ENCODE measurements at places on chromosomes 2 and 18. TPM values are rescaled to one million over a fixed set of nuclear protein-coding genes. Genes with fewer than 3 reads are reported as not detected.
A peak's percentile ranks its signal among the peaks of the same experiment; 100 is the strongest.

- no peaks in the 10 kb centered on the region for H3K36me3 ChIP-seq
- no peak for DNase-seq
- H3K4me1 ChIP-seq, result no peaks in the 10 kb centered on the region
These were observed 17.4 kb downstream of the FBLN7 start for GRCh38 chr2:112155331-112156151.

DNA sequence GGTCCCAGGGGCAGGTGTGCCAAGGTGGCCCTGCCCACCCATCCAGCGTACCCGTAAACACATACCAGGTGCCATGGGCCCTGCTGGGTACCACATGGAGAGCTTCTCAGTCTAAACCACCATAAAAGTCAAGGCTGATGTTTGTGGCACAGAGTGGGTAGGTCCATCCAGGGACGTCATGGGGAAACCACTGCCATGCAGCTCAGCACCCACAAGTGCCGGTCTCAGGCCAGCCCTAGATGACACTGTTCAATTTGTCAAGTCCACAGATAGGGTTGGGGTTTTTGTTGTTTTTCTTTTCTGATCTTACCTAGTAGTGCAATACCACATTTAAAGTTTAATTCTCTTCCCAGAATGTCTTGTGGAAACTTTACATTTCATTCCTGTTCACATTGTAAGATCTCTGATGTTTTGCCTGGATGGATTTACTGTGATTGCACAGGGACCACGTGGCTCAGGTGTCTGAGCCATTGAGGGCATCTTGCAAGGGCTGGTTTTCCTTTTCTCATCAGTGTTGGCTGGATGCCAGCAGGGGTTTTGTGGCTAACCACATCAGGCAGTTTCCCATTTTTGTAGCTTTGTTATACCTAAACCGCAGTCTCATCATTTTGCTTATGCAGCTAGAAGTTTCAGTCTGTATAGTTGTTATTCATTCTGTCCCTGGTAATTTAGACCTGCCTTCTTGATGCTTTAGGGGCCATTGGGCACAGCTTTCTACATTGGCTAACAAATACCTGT lies 64.7 kb downstream of the STK25 start:
- peak; percentile 55 for DNase-seq
- H3K4me3 ChIP-seq, result no peak overlapping the region
- H3K4me1 ChIP-seq, result no peaks in the 10 kb centered on the region
- peaks cover 69% of the 10 kb centered on the region for H3K36me3 ChIP-seq

DNA sequence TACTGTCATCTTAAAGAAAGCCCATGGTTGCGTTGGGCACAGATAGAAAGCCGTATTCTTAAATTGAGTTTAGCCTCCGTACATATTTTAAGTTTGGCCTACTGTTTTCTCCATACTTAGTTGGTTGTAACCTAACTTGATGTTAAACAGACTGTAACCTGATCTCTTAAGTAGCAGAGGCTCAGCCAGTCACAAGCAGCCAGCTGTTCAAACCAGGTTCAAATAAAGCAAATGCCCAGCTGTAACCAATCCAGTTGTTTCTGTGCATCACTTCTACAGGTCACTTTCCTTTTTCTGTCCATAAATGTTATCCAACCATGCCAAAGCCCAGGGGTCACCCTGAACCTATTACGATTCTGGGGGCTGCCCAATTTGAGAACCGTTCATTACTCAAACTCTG lies 10.0 kb upstream of the THADA start:
- no peaks in the 10 kb centered on the region for H3K4me1 ChIP-seq
- H3K4me3 ChIP-seq, result no peak overlapping the region
- no peak for DNase-seq
- H3K36me3 ChIP-seq, result no peaks in the 10 kb centered on the region
- no peaks in the 10 kb centered on the region for H3K27me3 ChIP-seq
- H3K27ac ChIP-seq, result no peak overlapping the region

DNA sequence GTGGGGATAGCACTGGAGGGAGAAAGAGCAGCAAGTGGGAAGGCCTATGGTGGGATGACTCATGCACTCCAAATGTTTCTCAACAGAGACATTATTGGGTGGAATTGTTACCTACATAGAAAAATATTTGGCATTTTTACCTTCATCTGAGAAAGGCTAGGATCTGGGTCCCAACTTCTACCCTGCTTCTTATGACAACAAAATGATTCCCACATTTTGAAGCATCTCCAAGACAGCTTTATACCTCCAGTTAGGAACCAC lies 908.9 kb upstream of the GYPC start:
- no peaks in the 10 kb centered on the region for H3K4me1 ChIP-seq
- no peaks in the 10 kb centered on the region for H3K27me3 ChIP-seq
- H3K27ac ChIP-seq, result no peak overlapping the region
- H3K4me3 ChIP-seq, result no peak overlapping the region

DNA sequence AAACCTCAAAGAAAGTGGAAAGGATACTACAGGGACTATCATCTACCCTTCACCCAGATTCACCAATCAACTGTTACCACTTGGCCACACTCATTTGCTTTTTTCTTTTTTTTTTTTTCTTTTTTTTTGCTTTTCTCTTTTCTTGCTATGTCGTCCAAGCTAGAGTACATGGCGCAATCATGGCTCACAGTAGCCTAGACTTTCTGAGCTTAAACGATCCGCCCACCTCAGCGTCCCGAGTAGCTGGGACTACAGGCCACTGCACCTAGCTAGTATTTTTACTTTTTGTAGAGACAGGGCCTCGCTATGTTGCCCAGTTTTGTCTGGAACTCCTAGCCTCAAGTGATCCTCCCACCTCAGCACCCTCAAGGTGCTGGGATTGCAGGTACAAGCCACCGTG lies 24.0 kb downstream of the BIN1 start:
- peaks cover 3% of the 10 kb centered on the region for H3K4me1 ChIP-seq
- H3K36me3 ChIP-seq, result no peaks in the 10 kb centered on the region
- no peak for DNase-seq
- H3K27ac ChIP-seq, result no peak overlapping the region

- peak; percentile 79 for DNase-seq
- H3K4me3 ChIP-seq, result no peak overlapping the region
- H3K4me1 ChIP-seq, result peaks cover 21% of the 10 kb centered on the region
- H3K27ac ChIP-seq, result no peak overlapping the region
- H3K36me3 ChIP-seq, result no peaks in the 10 kb centered on the region
- no peaks in the 10 kb centered on the region for H3K27me3 ChIP-seq
These were observed 368.7 kb upstream of the ID2 start for GRCh38 chr2:8312861-8313830.

GRCh38 chr2:164430166-164430783 lies 191.0 kb downstream of the GRB14 start:
- peak; percentile 17 for DNase-seq
- no peaks in the 10 kb centered on the region for H3K27me3 ChIP-seq
- H3K36me3 ChIP-seq, result no peaks in the 10 kb centered on the region
- no peaks in the 10 kb centered on the region for H3K4me1 ChIP-seq
- H3K4me3 ChIP-seq, result no peak overlapping the region
- H3K27ac ChIP-seq, result no peak overlapping the region

LONRF2 gene
- polyA plus RNA-seq, result 0.43 TPM

DNA sequence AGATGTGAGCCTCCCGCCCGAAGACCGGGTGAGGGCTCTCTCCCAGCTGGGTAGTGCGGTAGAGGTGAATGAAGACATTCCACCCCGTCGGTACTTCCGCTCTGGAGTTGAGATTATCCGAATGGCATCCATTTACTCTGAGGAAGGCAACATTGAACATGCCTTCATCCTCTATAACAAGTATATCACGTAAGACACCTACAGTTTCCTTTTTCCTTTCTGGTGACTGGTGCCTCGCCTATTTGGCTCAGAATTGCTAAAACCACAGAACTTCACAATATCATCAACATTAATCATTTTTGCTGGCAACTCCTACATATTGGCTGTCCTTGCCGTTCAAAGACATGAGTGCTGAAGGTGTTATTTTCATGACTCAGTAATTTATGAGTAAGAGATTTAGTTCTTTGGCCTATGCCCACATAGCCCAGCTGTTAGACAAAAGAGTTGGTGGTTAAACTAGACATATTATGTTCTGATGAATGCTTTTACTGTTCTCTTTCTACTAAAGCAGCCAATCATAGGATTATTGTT lies 2.2 kb downstream of the STAMBP start:
- H3K4me3 ChIP-seq, result no peak overlapping the region
- H3K4me1 ChIP-seq, result peaks cover 8% of the 10 kb centered on the region
- DNase-seq, result no peak
- no peaks in the 10 kb centered on the region for H3K27me3 ChIP-seq

GRCh38 chr18:50356036-50356945 lies 18.6 kb upstream of the SKA1 start:
- H3K27ac ChIP-seq, result peak overlapping the region; percentile 3
- H3K36me3 ChIP-seq, result no peaks in the 10 kb centered on the region
- H3K27me3 ChIP-seq, result no peaks in the 10 kb centered on the region
- H3K4me1 ChIP-seq, result no peaks in the 10 kb centered on the region

TLX2 gene
- 5.4 TPM for polyA plus RNA-seq

CABYR gene
- polyA plus RNA-seq, result 2.1 TPM

DNA sequence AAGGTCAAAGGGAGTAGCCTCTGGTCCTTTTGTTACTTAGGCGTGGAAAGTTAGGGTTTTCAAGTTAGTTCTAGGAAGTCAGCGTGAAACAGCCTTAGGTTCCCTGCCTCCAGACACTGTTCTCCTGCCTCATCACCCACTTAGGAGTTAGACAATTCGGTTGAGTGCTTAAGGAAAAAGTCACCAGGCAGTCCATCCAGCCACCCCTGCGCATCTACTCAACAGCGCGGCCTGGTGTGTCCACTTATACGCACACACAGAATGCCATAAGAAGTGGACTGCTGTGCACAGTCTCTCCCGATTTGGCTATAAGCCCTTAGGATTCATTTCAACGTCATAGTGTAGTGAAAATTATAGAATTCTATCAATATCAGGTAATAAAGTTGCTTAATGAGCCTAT lies 470.8 kb upstream of the TNP1 start:
- no peak for DNase-seq
- no peak overlapping the region for H3K4me3 ChIP-seq
- no peak overlapping the region for H3K27ac ChIP-seq
- no peaks in the 10 kb centered on the region for H3K27me3 ChIP-seq
- peaks cover 4% of the 10 kb centered on the region for H3K4me1 ChIP-seq

CPLX4 gene
- polyA plus RNA-seq, result not detected

LHCGR gene
- polyA plus RNA-seq, result 0.04 TPM

DNA sequence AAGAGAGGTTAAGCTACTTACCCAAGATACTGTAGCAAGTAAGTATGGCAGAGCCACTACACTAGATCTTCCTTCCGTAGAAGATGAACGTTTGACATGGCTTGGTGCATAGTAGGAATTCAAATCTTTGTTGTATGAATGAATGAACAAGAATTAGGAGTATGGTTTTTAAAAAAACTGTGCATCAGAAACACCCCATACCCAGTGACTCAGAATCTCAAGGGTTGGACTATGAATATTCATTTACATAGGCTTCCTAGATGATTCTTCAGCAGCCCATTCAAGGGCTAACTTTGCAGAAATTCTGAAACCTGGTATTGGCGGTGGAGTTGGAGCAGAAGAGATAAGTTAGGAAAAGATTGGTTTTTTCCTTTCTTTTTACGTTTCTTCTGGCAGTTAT lies 5.4 kb downstream of the ACTR3 start:
- peaks cover 33% of the 10 kb centered on the region for H3K4me1 ChIP-seq
- no peak for DNase-seq
- H3K27me3 ChIP-seq, result no peaks in the 10 kb centered on the region
- peaks cover 3% of the 10 kb centered on the region for H3K36me3 ChIP-seq
- no peak overlapping the region for H3K27ac ChIP-seq
- no peak overlapping the region for H3K4me3 ChIP-seq

KANSL1L gene
- polyA plus RNA-seq, result 1.8 TPM

GRCh38 chr18:79591032-79591308 lies 88.6 kb upstream of the CTDP1 start:
- no peak overlapping the region for H3K4me3 ChIP-seq
- no peaks in the 10 kb centered on the region for H3K27me3 ChIP-seq
- no peaks in the 10 kb centered on the region for H3K36me3 ChIP-seq
- DNase-seq, result no peak

DNA sequence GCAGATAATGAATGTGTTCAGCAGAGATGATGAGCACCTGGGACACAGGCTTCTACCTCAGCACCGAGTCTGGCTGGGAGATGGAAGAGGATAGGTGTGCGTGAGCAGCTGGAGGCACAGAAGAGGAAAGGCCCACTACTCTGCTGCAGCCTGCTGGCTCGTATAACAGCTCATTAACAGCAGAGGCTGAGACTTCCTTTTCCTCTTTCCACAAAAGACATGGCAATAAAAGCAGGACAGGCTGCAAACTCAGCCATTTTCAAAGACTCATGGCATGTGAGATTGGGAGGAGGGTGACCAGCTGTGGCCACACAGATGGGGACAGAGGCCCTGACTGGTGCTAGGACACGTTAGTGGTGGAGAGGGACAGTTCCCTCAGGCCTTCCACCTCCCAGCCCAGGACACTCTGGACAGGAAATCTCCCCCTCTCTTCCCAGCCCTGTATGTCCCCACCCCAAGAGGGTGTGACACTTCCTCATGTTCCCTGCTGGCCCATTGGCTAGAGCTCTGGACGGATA lies 60.3 kb downstream of the CACNB4 start:
- H3K4me3 ChIP-seq, result no peak overlapping the region
- peaks cover 8% of the 10 kb centered on the region for H3K4me1 ChIP-seq
- H3K27ac ChIP-seq, result peak overlapping the region; percentile 18
- no peaks in the 10 kb centered on the region for H3K36me3 ChIP-seq

DNA sequence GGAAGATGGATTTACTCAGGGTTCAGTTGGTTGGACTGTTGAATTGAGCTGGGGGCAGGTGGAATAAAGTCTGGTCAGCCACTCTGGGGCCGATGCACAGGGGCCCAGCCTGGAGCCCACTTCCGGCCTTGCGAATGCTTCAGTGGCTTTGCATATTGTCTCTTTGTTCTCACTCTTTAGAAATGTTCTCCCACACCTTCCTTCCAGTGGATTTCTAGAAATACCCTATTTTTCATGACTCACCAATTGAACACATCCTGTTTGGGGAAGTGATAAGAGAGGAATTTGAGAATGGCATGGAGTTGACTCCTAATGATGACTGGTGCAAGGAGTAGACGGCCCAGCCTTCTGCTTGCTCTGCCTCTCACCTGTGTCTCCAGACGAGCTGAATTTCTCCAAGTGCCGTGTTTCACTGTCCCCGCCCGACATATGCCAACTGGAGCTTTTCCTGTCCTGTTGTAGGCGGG lies 28.1 kb downstream of the ASAP2 start:
- H3K36me3 ChIP-seq, result no peaks in the 10 kb centered on the region
- H3K27me3 ChIP-seq, result no peaks in the 10 kb centered on the region
- H3K4me3 ChIP-seq, result no peak overlapping the region
- DNase-seq, result no peak

FMNL2 gene
- polyA plus RNA-seq, result 8.7 TPM
